ENCODE measurements at places on chromosomes 12 and 14.

DNA sequence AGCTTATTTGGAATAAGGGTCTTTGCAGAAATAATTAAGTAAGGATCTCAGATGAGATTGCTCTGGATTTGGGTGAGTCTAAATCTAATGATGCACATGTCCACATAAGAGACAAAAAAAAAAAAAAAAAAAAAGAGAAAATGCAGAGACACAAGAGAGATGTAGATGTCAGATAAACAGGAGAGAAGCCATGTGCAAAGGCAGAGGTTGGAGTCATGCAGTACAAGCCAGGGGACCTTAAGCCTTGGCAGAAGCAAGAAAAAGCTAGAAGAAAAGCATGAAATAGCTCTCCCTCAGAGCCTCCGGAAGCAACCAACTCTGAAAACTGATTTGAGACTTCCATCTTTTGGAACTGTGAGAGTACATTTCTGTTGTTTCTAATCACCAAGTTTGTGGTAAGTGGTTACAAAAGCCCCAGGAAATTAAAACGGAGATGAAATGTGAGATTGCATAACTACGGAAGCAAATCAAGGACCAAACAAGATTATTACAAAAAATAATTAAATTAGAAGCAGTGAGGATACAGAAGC is 1304.0 kb upstream of the SEL1L start:
- DNase-seq, result no peak

DNA sequence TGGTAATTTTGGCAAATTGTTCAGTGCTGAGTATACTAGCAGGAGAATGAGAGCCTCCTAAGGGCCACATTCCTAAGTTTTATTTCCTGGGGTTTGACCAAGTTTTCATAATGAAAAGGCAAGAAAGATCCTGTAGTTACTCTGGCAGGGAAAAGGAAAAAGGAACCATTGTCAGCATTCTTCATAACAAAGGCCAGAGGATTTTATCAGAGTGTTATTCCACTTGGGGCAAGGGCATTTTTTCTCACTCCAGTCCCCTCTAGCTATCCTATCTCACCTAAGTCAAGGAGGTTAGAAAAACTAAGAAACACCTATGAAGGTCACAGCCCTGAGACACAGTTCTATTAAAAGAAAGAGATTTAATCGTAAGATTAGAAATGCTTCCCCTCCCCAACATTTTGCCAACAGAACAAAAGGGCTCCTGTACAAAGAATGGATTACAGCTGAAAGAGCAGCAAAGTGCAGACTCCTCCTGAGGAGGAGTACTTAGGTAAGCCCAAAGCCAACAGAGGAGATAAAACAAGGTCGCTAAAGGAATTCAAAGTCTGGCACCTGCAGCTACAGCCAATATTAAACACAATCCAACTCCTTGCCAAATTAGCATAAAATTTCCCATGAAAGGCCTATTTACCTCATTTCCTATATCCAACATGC is 162.4 kb downstream of the GALC start:
- DNase-seq, result no peak

DNA sequence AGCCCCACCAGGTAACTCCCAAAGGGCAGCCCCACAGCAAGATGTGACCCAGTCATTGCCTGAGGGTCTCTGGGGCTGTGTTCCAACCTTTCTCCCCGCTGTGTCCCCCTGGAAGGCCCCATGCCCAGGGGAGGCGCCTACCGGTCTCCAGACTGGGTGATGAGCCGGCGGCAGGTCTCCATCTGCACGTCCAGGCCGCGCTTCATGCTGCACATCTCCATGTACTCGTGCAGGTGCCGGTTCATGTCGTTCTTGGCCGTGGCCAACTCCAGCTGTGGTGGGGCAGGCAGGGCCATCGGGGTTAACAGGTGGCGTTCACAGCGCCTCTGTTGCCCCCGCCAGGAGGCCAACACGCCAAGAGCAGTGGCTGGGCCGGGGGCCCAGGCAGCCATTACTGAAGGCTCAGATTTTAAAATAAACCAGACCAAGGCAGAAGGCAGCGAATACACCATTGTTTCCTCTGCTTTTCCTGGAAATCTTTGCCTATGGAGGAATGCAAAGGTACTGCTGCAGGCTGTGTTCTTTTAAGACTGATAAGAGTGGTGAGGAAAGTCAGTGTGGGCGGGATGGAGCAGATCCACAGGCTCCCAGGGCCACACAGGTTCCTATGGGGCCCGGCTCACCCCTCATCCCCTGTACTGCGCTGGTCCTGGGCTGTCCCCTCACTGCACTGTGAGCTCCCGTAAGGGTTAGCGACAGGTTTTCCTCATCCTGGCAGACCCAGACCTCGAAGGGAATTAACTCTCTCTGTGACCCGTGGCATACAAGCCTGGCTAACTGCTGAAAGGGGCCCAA is 7.3 kb downstream of the GAPDH start:
- DNase-seq, result no peak

DNA sequence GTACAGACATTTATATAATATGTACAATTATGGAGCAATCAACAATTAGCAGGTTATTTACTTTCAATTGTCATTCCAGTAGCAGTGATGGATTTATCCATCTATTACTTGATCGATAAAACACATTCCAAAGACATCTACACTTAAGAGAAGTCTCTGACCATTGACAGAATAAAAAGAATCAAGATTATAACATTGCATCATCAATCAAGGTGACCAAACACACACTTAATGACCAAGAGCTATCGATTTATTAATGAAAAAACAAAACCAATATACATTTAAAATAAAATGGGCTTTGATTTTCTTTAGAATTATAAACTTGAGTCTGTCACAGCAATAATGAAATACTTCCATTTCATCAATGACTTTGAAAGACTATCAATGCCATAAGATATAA is 170.2 kb upstream of the CDKN3 start:
- DNase-seq, result no peak

DNA sequence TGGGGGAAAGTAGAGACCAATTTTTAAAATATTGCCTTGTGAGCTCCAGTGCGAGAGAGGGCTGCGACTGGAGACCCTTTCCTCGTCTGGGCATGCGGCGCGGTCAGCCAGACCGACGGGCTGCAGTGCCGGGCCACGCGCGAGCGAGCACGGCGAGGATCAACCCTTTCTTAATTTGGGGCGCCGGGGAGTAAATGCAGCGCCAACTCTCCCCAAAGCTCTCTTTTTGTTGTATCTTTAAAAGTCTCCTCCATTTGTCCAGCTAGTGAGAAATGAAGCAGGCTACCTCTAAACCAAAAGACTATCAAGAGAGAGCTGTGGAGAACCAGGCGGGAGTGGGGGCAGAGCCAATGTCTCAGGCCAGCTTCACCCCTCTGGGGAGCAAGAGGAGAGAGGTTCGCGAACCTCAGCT is 1.4 kb downstream of the SIX1 start:
- DNase-seq, result no peak

GRCh38 chr12:104747955-104748354 is 210.1 kb downstream of the SLC41A2 start:
- no peak for DNase-seq

DNA sequence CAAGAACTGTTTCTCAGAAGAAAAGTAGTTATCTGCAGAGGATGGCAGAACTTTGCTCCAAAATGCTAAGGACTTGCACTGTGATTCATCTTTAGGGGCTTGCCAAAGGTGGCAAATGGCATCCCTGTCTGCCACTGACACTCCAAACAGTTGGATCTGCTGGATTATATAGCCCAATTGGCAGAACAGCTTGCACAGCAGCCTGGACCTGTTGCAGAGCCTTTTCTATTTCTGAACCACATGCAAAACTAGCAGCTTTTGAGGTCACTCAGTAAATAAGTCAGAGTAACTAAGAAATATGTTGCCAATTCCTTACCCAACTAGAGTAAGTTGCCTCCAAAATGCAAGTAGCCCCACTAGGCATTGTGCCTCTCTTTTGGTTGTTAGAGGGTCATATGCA is 397.5 kb upstream of the NOVA1 start:
- no peak for DNase-seq

DNA sequence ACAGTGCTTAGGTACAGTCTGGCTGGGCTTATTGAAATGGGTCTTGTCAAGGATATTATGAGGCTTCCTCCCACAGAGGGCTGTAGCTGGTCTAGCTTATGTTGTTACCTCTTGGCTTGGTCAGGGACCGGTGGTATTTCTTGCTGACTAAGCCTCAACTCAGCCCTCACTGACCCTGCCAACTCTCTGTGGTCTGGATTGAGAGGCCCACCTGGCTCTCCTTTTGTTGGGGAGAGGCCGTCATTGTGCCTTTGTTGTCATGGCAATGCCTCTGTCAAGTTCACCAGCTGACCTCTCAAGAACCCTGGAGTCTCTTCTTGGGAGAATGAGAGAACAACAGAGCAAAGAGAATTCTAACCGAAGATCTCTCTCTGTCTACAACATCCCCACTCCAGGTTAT is 245.6 kb upstream of the NPAS3 start:
- DNase-seq, result peak; percentile 100

DNA sequence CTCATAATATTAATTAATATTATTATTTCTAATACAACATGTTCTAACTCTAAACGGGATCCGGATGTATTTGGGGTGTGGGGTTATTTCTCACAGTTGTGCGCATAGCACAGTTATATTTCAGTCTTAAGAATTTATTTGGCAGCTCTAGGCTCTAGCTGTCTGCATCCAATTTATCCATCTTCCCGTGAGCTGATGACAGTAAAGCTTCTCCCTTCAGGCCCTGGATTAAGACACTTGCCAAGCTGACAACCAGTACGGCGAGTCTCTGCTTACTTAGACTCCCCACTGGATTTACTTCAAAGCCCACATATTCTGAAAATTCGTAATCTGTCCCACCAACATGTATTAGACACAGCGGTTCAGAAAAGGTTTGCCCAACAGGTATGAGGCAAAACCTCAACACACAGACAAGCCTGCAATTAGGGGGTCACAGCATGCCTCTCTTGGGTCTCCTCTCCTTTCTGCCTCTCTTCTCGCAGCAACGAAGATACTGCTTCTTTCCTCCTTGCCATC is 232.9 kb upstream of the TMTC1 start:
- no peak for DNase-seq

DNA sequence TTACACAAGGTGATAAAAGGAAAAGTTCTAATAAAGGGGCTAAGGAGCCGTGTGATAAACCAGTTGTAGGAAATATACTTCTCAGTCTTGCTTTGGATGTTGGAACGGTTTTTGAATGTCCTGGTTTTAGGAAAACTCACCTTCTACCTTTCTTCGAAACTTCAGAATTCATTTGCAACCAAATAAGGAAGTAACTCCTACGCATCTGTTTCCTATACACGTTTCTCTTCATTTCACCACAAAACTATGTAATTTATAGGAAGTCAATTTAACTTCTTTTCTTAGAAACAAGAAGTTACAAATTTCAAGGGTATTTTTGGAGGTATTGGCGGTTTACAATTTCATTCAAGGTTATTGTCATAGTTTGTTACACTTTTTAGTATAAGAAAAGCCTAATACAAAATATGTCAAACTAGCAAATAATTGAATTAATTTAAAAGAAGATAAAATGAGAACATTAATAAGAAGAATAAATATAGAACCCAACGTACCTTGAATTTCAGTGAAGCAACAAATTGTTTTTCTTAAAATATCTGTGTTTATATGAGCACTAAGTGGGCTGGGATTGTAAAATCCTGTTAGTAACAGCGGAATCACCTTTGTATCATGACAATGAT is 33.2 kb upstream of the CD69 start:
- no peak for DNase-seq

GRCh38 chr12:130775953-130776856 is 60.1 kb upstream of the RIMBP2 start:
- DNase-seq, result no peak

GRCh38 chr12:96776908-96777307 is 130.1 kb upstream of the NEDD1 start:
- DNase-seq, result no peak

GRCh38 chr14:37051680-37052079 is 120.7 kb downstream of the SLC25A21 start:
- DNase-seq, result no peak

GRCh38 chr12:41485203-41485602 is 297.1 kb downstream of the PDZRN4 start:
- DNase-seq, result no peak

- no peak for DNase-seq
Measured at GRCh38 chr14:53237488-53237887, 84.4 kb upstream of the DDHD1 start.

DNA sequence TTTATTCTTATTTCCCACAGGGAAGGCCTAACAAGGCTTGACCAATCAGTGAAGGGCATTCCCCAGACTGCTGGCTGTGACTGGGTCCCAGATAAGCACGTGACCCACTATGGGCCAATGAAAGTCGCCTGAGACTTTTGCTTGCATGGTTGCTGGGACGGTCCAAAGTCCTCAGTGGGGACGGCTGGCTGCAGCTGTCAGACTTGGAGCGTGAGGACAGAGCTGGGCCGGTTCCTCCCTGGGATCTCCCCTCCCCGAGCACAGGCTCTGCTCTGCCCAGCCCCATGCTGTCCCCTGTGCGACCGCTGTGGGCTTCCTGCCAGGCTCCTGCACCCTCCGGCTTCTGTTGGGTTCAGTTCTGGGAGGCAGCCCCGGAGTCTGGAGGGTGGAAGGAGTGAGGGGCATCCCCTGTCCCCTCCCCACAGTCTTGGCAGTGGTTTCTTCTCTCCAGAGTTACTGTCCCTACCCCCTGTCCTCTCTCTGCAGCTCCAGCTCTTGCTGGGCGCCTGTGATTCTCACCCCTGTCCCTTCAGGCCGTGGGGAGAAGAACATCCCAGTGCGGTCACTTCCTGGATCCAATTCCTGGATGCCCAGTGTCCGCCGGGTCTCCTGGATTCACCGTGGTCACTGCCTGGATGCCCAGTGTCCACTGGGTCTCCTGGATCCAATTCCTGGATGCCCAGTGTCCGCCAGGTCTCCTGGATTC is 50.1 kb downstream of the GALNT9 start:
- DNase-seq, result no peak

- DNase-seq, result peak; percentile 42
Measured at GRCh38 chr12:109385339-109386058, 37.8 kb downstream of the MYO1H start.

- no peak for DNase-seq
Measured at GRCh38 chr12:93237235-93237915, 140.3 kb upstream of the NUDT4 start.
